ENCODE measurements at places on chromosomes 11 and 22. TPM values are rescaled to one million over a fixed set of nuclear protein-coding genes. Genes with fewer than 3 reads are reported as not detected.

DNA sequence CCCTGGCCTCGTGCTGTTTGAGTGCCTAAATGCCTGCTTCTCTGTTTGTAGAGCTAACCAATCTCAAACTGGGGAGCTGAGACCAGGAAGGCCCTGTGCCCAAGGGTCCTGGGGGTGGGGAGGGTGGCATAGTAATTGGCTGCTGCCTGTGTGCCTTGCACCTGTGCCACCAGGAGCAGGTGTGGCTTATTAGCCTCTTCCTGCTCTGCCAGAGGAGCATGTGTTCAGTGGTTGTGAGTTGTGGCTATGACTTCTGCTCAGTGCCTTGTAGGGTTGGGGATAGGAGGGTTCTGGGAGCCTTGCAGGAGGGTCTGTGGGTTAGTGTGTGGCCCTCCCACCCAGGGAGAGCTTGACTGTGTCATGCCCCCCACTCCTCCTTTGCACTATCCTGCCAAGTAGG is 109.2 kb downstream of the ZBTB16 start:
- H3K4me1 ChIP-seq, result peaks cover 99% of the 10 kb centered on the region
- peak overlapping the region; percentile 82 for H3K27ac ChIP-seq

- no peaks in the 10 kb centered on the region for H3K36me3 ChIP-seq
- no peak overlapping the region for H3K27ac ChIP-seq
- no peaks in the 10 kb centered on the region for H3K4me1 ChIP-seq
- no peaks in the 10 kb centered on the region for H3K27me3 ChIP-seq
- DNase-seq, result no peak
- H3K4me3 ChIP-seq, result no peak overlapping the region
Measured at GRCh38 chr11:13229711-13230318, 47.8 kb upstream of the BMAL1 start.

- no peaks in the 10 kb centered on the region for H3K27me3 ChIP-seq
- H3K4me1 ChIP-seq, result peaks cover 32% of the 10 kb centered on the region
- no peak overlapping the region for H3K4me3 ChIP-seq
- H3K27ac ChIP-seq, result peak overlapping the region; percentile 14
- H3K36me3 ChIP-seq, result peaks cover 10% of the 10 kb centered on the region
- no peak for DNase-seq
Measured at GRCh38 chr22:41831383-41831782, 1.5 kb upstream of the SREBF2 start.

DNA sequence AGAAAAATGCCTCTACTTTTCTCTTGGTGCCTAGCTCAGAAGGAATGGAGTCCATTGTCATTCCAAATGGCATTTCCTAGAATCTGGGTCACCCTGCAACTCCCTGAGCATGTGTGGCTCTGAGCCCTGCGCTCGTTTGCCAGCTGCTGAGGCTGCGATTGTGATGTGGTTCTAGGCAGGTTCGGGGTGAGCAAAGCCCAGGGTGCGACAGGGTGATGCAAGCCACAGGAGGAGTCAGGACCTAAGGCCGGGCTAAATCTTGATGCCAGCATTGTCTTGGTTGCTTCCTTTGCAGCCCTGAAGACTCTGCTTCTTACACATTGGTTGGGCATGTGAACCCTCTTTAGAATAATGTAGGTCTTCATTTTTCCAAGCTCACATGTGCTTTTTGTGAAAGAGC is 131.0 kb downstream of the MORC2 start:
- no peaks in the 10 kb centered on the region for H3K4me1 ChIP-seq
- H3K36me3 ChIP-seq, result no peaks in the 10 kb centered on the region
- H3K4me3 ChIP-seq, result no peak overlapping the region
- H3K27ac ChIP-seq, result no peak overlapping the region
- no peak for DNase-seq

- H3K27ac ChIP-seq, result no peak overlapping the region
- H3K36me3 ChIP-seq, result no peaks in the 10 kb centered on the region
- peaks cover 11% of the 10 kb centered on the region for H3K4me1 ChIP-seq
- H3K4me3 ChIP-seq, result no peak overlapping the region
Measured at GRCh38 chr22:37365950-37366349, 61.3 kb downstream of the ELFN2 start.

DNA sequence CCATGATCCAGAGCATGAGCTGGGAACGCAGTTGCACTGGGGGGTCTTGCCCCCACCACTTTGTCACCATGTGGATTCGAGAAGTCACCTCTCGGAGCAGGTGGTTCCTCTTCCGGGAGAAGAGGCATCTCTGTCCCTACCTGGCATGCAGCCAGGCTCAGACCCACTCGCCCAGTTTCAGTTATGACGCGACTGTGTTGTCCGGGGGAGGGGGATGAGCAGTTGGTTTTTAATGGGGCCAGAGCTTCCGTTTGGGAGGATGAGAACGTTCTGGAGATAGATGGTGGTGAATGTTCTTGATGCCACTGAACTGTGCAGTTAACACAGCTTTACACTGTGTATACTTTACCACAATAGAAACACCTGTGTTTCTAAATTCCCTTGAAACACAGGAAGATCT is 41.5 kb downstream of the DHCR7 start:
- no peak overlapping the region for H3K27ac ChIP-seq
- no peak for DNase-seq
- H3K27me3 ChIP-seq, result no peaks in the 10 kb centered on the region
- H3K4me1 ChIP-seq, result no peaks in the 10 kb centered on the region
- no peak overlapping the region for H3K4me3 ChIP-seq
- no peaks in the 10 kb centered on the region for H3K36me3 ChIP-seq

- no peak for DNase-seq
- H3K27me3 ChIP-seq, result no peaks in the 10 kb centered on the region
- peaks cover 13% of the 10 kb centered on the region for H3K4me1 ChIP-seq
- H3K4me3 ChIP-seq, result no peak overlapping the region
- no peaks in the 10 kb centered on the region for H3K36me3 ChIP-seq
Measured at GRCh38 chr11:12552692-12553091, 121.5 kb upstream of the TEAD1 start.

PRR5 gene
- total RNA-seq, result 9.6 TPM

DNA sequence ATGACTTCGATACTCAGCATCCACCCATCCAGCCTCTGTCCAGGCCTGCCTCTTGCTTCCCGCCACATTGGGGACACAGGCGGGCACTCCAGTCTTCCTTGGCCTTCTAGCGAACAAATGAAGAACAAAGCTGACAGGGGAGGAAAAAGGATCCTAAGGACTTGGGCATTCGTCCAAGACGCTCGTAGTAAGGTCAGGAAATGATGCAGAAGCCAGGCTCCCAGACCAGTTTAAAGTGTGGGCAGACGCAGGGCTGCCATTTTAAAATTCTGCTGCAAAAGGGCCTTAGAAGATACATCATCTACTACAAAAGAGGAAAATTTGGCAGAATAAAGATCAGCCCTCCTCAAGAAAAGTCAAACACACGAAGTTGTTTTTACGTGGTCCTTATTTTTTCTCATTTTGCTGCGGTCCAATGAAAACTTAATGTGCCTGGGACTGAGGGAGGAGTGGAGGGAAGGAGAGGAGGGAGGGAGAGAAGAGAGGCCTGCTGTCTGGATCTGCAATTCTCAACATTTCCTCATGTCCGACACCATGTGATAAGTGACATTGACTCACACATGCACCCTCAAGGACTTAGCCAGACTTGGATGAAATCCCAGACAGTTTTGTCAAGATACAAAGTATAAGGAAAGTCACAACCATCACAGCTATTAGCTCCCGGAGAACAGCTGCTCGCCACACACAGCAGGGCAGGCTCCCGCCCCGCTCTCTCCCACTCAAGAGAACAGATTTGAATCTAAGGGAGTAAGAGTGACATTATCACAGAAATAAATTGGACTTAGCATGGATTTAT is 5.7 kb downstream of the DNAL4 start:
- H3K4me1 ChIP-seq, result peaks cover 26% of the 10 kb centered on the region
- peak overlapping the region; percentile 20 for H3K27ac ChIP-seq
- H3K4me3 ChIP-seq, result no peak overlapping the region
- peaks cover 18% of the 10 kb centered on the region for H3K36me3 ChIP-seq
- H3K27me3 ChIP-seq, result no peaks in the 10 kb centered on the region
- no peak for DNase-seq

NXPE1 gene
- total RNA-seq, result not detected

DNA sequence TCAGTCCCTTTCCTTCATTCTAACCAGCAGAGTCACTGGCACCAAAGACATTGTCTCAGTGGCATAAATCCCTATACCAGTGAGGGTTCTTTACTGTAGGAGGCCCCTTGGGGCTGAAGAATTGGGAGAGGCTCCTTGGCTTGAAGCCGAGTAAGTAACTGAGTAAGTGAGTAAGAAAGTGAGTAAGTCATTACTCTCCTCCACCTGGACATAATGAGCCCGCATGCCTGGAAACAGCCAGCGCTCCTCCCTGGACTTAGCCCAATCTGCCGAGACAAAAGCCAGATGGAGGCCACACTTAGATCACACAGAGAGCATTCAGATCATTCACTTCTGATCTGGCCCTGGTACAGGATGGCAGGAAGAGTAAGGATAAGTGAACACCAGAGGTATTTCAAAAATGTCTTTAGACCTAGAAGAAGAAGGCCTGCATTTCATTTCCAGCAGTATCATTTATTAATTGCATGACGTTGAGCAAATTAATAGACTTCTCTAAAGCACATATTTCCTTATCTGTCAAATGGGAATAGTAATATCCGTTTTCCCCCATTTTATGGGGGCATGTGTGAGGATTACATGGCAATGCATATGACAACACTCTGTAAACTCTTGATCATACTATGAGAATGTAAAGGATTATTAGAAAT is 8.2 kb upstream of the MICAL3 start:
- no peaks in the 10 kb centered on the region for H3K36me3 ChIP-seq
- H3K27ac ChIP-seq, result no peak overlapping the region
- H3K4me3 ChIP-seq, result no peak overlapping the region
- DNase-seq, result no peak
- no peaks in the 10 kb centered on the region for H3K4me1 ChIP-seq
